Fibroblast of skin of abdomen (primary cell): ENCODE measurements at places on chromosomes 4 and X.

DNA sequence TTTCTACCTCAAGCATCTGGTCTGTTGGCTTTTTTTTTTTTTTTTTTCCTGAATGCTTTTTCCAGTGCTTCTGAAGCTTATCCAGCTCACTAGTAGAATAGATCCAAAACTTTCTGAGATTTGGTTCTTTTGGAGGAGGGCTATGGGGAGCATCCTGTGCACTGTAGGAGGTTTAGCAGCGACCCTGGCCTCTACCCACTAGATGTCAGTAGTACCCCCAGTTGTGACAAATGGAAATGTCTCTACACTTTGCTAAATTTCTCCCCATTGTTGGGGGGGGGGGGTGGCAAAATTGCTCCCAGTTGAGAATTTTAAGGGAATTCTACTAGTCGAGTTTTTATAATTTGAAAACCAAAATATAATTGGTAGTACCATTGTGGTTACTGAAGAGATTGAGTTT lies 23.0 kb upstream of the PPA2 start:
- DNase-seq = no peak

- no peak for DNase-seq
Observed at GRCh38 chr4:95050980-95051701, 293.4 kb downstream of the BMPR1B start.

DNA sequence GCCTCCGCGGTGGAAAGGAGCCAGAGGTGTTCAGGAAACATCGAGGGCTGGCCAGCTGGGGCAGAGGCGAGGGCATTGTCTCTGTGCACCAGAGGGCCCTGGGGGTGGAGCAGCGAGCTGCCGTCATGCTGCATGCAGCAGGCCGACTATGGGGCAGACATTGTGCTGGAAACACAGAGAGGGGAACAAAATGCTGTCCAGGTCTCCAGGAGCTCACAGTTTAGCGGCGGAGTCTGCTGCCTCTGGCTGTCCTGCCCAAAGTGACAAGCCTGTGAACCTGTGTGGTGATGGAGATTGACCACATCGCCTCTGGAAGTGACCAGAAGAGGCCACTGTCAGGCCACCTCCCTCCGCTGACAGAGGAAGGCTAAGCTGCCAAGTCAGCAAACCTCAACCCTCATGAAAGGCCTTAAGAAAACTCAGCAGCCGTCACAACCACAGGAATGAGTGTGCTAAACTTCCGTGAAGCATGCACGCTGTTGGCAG lies 20.1 kb upstream of the SASH3 start:
- peak; percentile 75 for DNase-seq

GRCh38 chr4:168265327-168265726 lies 53.2 kb downstream of the DDX60 start:
- DNase-seq = peak; percentile 3

DNA sequence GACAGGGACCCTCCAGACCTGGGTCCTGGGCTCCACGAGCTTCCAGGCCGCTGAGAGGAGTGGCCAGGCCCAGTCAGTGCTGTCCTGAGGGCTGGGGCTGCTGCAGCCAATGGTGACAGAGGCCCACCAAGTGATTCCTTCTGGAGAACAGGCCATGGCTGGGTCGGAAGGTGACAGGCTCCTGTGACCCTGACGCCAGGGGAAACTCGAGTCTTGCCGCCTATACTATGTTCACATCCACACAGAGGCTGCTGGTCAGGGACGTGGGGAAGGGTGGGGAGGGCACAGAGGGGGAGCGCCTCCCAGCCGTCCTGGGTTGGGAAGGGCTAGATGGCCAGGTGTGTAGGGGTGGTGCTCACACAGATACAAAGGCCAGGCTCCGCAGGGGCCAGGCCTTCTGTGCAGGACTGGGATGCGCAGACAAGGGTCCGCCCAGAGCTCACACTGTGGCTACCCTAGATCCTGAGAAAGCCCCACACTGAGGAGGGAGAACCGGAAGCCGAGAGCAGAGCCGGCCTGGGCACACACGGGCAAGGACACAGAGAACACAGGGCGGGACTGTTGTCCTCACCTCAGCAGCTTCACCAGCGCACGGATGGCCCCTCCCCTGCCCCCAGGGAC lies 81.4 kb downstream of the HTRA3 start:
- DNase-seq = no peak

DNA sequence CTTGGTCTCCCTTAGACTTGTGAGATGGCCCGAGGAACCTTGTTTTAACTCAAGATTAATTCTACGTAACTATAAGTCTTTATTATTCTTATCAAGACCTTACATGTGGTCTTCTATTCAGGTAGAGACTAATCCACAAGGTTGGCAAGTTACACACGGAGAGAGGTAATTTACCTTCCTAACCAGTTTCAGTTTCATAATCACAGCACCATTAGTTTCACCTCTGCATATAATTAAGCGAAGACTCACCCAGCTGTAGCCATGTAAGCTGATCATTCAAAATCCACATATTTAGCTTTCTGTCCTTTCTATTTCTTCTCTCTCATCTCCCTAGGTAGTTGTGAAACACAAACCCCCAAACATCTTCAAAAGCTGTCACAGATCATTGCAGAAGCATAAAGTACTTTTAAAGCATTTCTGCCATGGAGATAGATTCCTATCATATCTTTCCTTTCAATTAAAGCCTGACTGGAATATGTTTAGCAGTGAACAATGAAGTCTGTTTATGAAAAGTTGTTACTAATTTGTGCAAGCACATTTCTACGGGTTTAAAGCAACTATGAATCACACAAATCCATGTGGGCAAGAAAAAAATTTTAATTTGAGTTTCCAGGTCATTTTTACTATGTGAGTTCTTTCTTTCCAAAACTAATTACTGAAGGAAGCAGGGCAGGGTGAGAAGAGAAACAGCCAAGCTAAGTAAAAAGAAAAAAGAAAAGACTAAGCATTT lies 78.5 kb downstream of the BTC start:
- no peak for DNase-seq
